ENCODE measurements at places on chromosomes 1 and 21.
A peak's percentile ranks its signal among the peaks of the same experiment; 100 is the strongest.

DNA sequence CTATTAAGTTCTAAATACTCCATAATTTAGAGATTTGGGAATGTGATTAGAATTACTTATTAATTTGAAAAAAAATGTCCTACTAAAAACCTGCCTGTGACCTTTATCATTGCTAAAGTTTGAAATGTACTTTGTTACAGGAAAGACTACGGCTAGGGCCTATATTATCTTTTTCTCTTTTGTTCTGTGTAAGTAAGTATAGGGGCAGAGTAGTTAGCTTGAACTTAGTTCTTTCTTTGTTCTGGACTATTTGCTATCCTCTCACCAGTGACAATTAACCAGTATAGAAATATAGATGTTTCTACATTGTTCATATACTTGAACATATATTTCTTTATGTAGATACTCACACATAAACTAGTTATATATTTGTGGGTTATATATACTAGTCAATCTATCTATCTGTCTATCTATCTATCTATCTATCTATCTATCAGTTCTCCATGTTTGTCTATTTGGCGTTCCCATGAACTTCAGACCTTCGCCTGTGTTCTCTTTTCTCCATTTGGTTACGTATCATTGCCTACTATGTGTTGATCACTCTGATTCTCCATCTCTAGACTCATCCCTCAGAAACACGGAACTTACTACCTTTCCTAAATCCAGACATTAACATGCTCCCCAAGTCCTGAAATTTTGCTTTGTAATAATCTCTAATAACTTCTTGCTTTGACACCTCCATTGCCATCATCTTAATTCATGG lies 3.3 kb downstream of the PTPRC start:
- no peak for DNase-seq

GRCh38 chr1:157163273-157164127 lies 25.3 kb upstream of the ETV3 start:
- no peak for DNase-seq

DNA sequence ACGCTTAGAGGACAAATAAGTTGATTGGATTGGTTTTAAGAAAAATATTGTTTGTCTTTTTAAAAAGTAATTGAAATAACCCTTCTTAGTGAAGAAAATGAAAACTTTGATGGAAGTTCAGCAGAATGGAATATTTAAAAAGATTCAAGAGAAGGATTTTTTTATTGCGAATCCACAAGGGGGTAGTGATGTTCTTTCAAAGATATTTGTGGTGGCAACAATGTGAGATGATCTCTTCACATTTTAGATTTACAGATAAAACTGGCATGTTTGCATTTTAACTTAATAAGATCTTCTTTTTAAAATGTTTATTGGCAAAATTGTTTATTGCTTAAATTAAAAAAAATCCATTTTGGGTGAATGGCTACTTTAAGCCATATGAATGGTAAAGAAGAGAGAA lies 8.9 kb downstream of the CAMTA1 start:
- peak; percentile 50 for DNase-seq

DNA sequence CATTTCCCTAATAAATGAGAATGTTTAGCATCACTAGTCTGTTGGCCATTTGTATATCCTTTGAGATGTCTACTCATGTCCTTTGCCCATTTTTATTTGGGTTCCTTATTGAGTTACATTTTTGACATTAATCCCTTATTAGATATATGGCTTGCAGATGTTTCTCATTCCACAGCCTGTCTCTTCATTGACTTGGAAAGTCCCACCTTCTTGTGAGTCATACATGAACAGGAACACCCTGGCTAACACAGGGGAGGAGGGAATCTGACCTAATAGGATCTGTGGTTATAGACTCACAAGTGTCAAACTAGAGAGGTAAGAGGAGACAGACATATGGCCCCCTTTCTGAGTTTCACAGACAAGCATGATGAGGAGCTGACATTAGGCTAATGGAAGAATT lies 11.5 kb downstream of the ZP4 start:
- DNase-seq, result no peak

DNA sequence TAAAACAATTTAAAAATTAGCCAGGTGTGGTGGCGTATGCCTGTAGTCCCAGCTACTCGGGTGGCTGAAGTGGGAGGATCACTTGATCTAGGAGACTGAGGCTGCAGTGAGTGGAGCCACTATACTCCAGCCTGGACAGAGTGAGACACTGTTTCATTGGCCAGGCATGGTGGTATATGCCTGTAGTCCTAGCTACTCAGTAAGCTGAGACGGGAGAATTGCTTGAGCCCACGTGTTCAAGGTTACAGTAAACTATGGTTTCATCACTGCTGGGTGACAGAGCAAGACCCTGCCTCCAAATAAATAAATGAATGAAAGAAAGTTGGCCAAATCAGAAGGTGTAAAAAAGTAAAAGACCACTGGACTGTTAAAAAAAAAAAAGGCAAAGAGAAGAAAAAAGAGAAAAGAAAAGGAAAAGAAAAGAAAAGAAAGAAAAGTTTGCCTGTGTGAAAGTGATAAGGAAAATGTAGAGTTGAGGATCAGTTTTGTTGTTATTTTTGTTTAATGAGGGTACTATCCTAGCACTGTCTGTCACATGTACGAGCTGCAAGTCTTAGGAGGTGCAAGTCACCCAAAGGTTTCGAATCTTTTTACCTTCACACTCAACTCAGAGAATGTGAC lies 52.3 kb downstream of the LUZP1 start:
- no peak for DNase-seq

- no peak for DNase-seq
Measured at GRCh38 chr1:65769636-65770035, 23.1 kb upstream of the PDE4B start.

DNA sequence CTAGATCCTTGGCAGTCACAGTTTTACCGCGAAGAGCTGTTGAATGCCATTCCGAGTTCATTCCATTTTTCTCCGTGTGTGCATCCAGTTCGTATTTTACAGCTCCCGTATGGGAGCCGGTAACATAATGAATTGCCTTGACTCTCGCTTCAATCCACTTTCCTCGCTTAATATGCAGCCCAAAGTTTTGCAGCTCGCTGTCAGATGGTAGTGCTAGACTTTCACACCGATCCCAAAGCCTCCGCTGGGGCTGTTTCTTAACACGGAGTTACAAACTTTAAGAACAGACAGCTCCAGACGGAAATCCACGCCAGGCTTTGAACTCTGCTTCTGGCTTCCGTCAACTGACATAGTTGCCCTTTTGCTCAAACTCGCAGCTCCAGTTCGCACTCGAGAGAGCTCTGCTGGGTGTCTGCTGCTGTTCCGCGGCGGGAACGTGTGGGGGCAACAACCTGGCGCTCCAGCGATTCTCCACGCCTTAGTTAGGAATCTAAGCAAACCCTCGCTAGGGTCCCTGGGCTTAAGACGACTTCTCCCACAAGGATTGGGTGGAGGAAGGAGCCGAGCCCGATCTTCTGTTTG lies 3.5 kb upstream of the ARID1A start:
- peak; percentile 100 for DNase-seq

DNA sequence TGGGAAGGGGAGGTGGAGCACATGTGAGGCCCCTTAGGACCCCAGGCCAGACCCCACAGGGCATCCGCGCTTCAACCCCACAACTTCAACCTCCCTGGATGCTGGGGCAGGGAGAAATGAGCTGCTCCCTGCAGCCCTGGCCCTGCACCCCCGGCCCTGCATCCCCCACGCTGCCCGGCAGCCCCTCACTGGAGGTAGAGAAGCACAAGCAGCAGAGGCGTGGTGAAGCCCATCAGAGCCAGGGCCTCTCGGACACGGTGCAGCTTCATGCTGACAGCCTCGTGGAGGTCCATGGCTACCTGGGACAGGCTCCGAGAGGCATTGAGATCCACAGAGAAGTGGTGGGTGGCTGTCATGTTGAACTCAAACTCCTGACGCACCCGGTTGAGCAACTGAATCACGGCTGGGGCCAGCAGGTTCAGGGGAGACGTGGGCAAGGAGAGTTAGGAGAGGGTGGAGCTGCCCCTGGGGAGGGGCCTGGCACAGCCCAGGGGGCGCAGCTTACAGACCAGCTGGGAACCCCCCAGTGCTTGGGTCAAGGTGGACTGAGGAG lies 3.3 kb downstream of the DCST2 start:
- no peak for DNase-seq

GRCh38 chr21:42878678-42878992 lies 704 bp downstream of the WDR4 start:
- no peak for DNase-seq

- no peak for DNase-seq
Measured at GRCh38 chr1:204155881-204156280, 4.0 kb upstream of the ETNK2 start.

- no peak for DNase-seq
Measured at GRCh38 chr1:32997381-32997891, 32.8 kb upstream of the RNF19B start.

Measured in SK-N-MC (cell line).